Stromal cell of bone marrow (primary cell): ENCODE measurements at places on chromosomes 7 and 10.

- DNase-seq, result no peak
Measured at GRCh38 chr10:99406149-99406548, 24.3 kb downstream of the GOT1 start.

DNA sequence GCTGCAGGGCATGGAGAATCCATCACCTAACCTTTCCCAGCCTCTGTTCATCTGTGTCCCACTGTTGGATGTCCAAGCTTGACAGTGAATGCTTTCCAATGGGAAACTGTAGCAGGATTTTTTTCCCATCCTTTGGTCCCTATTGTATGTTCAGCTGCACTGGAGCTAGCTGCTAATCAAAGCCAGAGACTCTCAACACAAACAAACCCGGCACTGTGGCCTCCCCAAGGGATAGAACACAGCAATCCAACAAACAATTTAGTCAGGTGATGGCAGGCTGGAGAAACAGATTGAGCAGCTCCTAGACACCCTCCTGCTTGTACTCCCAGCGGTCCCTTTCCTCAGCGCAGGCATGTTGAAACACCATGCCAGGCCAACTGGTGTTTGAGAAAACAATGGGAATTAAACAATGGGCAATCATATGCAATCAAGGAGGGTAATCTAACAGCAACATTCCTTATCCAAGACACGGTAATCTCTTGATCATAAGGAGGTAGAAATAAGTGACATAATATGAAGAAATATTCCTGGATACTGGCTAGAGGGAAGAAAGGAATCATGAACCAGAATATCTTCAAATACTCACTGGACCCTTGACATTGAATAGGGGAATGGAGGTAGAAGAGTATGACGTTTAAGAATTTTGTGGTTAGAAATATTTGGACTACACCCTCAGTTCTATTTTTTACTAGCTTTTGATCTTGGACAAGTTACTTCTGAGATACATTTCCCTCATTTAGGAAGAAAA, 15.0 kb downstream of the PTN start:
- DNase-seq, result no peak

DNA sequence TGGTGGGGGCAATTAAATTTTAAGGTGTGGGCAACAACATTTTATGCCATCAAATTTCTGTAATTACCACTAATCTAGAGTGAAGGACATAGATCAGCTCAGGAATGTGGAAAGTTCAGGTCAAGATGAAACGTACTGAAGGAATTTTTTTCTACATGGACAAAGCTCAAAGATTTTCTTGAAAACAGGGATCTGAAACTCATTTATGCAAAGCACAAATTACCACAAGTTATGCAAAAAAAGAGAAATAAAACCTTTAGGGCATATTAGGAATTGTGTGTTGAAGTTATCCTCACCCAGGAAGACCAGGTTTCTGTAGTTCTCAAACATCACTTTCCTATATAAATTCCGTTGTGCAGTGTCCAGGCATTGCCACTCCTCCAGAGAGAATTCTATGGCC, 18.9 kb downstream of the ZNF680 start:
- no peak for DNase-seq

GRCh38 chr7:99095698-99096097, 48.2 kb downstream of the SMURF1 start:
- DNase-seq, result no peak

- DNase-seq, result no peak
Measured at GRCh38 chr7:95320651-95321050, 3.7 kb downstream of the PON1 start.

- no peak for DNase-seq
Measured at GRCh38 chr7:101993311-101993710, 175.9 kb downstream of the CUX1 start.

- DNase-seq, result no peak
Measured at GRCh38 chr10:13831711-13832141, 245.0 kb downstream of the PRPF18 start.

DNA sequence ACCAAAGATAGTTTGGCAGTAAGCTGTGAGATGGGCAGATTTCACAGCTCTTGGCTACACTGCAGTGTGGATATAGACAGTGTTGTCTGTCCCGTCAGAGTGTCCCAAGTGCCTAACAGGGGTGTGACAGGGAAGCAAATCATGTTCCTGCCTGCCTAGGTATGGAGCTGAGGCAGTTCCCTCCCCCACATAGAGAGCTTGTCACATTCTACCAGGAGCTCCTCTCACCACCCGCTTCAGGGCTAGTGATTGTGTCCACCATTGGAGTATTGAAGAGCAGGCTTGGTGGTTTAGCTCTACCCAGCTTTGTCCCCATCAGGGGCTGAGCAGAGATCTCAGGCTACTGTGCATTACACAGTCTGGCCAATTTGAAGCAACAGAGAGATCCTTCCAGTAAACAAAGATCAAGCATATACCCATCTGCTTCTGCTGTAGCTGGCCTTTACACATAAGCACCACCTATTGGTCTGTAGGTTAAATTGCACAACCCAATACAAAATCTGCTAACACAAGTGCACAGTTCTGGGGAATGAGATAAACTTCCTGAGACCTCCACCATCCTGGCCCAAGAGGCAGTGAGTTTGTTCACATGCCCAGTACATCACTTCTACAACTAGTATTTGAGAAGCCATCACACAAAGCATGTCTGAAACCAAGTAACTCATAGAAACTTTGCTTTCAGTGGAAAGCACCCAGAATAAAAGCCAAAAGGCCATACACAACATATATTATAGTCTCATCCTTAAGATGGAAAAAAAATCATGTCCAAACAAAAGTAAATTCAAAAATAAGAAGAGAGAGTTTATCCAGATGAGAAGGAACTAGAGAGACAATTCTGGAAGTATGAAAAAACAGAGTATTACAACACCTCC, 67.3 kb downstream of the GLCCI1 start:
- no peak for DNase-seq

DNA sequence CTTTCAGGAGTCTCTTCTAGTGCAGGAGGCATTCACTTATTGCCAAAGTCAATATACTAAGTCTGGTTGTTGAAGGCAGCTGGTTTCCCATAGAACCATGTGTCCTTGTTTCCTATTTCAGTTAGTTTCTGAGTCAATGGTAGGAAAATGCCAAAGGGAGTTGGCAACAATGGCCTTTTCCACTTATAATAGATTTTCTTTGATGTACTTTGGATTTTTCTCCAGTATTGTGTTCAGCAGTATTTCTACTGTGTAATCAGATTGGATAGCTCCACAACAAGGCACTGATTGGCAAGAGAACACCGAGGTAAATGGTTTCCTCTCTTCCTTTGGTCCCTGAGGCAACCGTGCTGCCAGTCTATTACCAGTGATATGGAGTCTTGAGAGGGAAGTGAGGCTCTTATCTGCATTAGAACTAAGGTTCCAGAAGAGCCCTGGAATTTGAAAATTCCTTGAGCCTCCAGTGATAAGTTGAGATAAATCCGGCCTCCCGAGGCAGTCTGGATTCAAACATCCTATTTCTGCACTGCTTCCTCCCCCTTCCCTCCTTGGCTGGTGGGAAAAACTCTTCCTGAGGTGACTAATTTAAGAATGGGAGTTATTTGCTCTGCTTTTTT, 7.9 kb upstream of the SEPTIN7 start:
- DNase-seq, result peak; percentile 53

DNA sequence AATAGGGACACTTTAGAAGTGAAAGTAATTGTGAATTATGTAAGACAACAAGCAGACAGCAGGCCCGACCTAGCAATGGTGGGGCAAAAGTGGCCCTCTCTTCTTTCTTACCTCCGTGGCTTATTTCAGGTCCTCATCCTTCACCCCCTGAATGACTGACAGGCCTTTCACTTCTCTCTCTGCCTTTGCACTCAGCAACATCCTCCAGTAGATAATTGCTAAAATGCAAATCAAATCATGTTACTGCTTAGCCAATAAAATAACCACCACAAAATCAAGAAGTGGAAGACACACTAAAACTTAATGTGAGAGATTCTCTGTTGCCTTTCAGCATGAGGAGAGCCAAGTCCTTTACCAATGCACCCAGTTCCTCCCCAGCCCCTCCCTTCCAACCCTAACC, 274.6 kb upstream of the ZNF32 start:
- DNase-seq, result no peak

DNA sequence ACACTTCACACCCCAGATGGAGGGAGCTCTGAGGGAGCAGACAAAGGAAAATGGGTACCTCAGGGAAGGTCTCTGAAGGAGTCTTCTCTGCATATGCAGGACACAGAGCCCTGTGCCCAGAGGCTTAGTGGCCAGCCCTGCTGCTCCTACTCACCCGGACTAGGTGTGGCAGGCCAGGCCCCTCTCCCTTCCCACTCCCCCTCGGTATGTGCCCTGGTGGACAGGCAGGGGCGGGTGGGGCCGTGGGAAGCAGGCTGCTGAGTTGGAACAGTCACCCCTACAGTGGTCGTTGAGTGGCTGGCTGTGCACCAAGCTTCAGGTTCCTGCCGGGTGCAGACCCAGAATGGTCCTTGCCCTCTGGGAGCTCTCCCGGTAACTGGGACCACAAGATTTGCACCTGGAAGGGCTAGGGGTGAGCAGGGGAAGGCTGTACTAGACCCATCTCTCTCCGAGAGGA, 68.6 kb downstream of the ZMIZ1 start:
- DNase-seq, result no peak

- DNase-seq, result no peak
Measured at GRCh38 chr10:72794260-72794659, 99.3 kb upstream of the OIT3 start.

- DNase-seq, result no peak
Measured at GRCh38 chr7:36001546-36001945, 151.5 kb upstream of the EEPD1 start.

GRCh38 chr10:123203393-123204126, 49.4 kb downstream of the BUB3 start:
- peak; percentile 1 for DNase-seq
